ENCODE measurements at places on chromosomes 2 and 18.
A peak's percentile ranks its signal among the peaks of the same experiment; 100 is the strongest.

DNA sequence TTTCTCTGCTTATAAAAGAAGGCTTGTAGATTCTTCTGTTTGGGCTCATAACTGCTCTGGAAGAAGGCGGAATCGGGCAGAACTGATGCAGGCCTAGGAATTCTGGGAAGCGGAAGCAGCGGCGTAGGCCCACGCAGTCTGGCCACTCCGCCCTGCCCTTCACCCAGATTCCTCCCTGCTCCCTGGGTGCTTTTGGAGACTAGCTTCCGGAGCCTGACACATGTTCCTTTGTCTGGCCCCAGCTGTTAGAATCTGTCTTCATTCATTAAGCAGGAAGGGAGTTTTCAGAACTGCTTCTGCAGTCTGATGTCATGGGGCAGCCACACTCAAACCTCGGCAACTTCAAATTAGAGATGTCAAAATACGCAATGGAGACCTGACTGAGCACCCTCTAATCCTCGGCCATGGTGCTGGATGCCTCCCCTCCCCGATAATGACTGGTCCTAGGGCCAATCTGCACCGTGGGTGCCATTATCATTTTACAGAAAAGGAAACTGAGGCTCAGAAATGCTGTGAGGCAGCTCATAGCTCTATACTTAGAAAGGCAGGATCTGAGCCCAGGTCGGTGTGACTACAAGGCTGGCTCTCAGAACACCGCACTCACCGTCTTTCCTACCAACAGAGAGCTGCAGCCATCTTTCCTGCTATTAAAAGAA is 275.7 kb downstream of the MYCN start:
- DNase-seq: no peak

- peak; percentile 85 for DNase-seq
These were observed 43.1 kb upstream of the ASAP2 start for GRCh38 chr2:9163306-9164111.

- DNase-seq: peak; percentile 76
These were observed 9.2 kb downstream of the SPR start for GRCh38 chr2:72896446-72896845.

DNA sequence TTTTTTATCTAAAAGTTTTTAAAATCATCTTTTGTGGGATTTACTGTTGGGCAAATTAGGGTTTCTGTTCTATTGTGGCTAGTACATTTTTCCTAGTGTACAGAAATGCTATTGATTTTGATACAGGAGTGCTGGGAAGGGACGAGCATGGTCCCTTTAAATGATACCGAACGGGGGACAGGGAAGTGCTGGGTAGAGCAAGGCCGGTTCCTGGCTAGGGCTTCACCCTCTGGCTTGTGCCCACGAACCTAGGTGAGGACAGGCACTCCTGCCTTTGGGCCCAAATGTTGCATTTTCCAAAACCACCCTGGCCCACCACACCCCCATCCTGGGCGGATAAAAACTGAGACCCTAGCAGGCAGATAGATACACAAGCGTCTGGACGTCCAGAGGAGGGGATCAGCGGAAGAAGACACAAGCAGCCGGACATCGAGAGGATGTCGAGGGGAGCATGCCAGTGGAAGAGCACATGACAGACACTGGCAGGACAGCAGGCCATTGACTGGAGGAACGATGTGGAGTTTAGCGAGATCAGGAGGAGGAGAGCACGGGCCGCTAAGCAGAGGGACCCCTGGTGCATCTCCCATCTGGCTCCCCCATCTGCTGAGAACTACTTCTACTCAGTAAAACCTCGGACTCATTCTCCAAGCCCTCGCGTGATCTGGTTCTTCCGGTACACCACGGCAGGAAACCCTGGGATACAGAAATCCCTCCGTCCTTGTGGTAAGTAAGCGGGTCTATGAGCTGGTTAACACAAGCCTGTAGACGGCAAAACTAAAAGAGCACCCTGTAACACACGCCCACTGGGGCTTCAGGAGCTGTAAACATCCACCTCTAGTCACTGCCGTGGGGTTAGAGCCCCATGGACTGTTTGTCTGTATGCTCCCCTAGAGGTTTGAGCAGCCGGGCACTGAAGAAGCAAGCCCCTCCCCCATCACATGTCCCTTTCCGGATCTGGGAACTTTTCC is 13.5 kb upstream of the CALCRL start:
- no peak for DNase-seq

GRCh38 chr2:56224316-56224715 is 40.5 kb downstream of the CCDC85A start:
- no peak for DNase-seq

- DNase-seq: peak; percentile 1
These were observed 422.5 kb upstream of the PIK3C3 start for GRCh38 chr18:41532344-41533086.

DNA sequence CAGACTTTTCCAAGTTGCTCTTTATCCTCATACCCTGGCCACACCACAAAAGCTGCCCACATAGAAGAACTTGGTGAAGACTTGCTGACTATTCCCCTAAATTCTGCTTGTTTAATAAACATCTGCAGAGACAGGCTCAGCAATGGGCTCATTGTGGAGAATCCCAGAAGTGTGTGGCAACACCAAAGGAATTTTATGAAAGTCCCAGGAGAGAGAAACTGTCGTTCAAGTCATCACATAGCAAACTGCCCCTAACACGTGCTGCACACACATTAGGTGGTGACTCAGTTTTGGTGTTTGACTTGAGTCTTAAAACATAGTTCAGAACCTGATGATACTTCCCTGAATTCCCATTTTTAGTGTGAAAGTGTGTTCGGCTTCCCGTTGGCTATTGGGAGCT is 38.6 kb downstream of the CYP1B1 start:
- DNase-seq: no peak

DNA sequence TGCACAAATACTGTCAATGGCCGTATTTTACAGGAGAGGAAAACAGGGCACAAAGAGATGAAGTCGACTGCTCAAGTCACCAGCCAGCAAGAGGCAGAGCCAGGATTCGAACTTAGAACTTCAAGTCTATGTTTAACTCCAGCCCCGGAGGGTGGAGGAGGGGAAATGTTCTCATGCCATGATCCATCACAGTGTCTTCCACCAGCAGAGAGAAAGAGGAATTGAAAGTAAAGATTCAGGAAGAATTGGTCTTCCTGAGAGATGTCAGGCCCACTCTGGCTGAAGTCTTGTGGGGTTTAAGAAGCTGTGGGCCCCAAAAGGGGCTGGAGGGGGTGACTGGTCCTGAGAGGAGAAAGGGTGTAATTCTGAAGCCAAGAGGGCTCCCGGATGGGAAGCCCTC is 260.0 kb downstream of the TNS1 start:
- DNase-seq: no peak

GRCh38 chr18:55179835-55180234 is 220.6 kb upstream of the CCDC68 start:
- peak; percentile 54 for DNase-seq

DNA sequence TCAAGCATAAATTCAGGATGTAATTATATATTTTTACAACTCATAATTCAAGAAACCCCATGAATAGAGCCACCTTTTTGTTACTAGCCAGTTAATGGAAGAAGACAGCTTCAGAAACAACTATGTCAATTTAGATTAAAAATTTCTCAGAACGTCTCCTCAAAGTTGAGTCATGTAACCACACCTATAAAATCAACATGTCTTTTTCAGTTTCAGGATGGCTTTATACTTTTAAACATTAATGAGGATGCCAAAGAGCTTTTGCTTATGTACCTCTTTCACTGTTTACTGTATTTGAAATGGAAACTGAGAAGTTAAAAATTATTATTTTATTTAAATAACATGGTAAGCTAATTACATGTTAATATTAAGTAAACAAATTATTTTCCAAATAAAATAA is 280.1 kb downstream of the PTH2R start:
- no peak for DNase-seq

DNA sequence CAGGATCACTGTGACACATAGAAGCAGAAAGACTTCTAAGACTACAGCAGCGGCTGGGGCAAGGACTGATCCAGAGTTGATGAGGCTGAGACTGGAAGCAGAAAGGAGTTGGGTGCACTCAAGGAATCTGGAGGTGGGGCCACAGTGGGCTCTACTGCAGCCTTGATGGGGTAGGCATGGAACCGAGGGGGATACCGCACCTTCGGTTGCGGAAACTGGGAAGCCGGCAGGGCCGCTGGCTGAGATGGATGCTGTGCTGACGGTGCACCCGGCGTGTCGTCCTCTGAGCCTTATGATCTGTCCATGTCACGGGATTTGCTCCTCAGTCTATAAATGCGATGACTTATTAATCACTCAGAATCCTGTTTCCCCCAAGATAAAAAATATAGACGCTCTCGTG is 473.5 kb upstream of the MYT1L start:
- no peak for DNase-seq

DNA sequence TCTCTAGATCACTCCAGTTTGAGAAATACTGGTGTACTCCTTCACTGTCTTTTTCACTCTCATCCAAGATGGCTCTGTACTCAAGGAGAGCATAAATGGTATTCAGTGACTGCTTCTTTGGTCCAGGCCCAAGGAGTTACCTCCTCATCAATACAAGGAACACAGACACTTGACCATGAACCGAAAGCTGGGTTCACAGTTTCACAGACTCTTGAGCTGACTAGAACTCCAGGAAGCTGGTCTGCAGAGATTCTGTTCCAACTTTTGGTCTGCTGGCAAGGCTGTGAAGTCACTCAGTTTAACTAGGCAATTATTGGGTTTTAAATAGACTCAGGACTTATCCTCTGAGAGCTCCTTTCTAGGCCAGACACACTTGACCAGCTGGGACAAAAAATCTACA is 7.4 kb upstream of the IGFBP5 start:
- no peak for DNase-seq

DNA sequence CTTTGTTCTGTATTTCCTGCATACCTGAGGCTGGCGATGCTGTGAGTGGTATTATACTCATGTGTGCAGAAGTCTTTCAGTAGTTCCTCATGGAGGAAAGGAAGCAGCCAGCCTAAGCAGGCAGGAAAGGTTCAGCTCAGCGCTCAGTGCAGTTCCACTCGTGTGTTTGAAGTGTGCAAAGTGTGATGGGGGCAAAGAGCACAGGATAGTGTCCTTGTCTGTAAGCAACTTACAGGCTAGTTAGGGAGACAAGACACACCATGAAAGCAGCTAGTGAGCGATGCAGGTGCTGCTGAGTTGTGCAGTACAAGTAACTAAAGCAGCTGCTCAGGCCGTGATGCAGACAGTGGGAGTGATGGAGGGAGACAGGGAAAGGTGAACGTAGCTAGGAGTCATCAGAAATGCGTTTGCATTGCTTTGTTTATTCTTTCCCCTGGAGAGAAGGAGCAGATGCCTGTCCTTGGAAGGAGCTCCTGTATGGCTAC is 146.2 kb downstream of the LDLRAD4 start:
- no peak for DNase-seq

DNA sequence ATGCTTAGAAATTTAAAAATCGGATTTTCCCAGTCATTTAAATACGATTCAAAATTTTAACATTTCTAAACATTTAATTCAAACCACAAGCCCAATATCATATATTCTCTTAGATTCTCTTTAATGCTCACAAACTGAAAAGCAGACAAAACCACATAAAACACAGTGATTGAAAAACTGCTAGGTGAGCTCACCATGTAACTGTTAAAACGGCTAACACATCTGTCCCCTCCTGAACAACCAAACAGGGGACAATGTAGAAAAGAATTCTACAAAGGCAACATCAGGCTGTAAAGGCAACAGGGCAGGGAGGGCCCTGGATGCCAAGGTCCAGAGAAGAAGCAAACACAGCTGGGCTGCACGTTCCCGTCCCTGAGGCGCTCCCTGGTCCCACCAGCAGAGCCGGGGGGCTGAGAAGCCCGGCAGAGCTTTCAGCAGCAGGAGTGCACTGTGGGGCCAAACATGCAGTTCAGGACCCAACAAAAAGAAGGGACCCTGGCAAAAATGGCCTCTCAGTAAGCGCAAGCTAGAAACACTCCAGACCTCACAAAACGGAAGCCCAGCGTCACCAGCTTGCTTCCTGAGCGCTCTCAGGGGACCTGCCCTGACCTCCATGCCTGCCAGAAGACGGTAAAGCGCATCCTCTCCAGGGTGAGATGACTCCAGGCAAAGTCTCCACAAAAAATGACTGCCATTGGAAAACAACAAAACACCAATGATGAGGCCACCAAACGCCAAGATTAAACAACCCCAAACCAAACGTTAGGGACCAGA is 40.5 kb downstream of the NDUFA10 start:
- DNase-seq: no peak

GRCh38 chr18:75127143-75128021 is 81.6 kb downstream of the PTGR3 start:
- no peak for DNase-seq

GRCh38 chr2:204370172-204370718 is 175.0 kb upstream of the PARD3B start:
- DNase-seq: no peak

- no peak for DNase-seq
These were observed 230.8 kb upstream of the CDH2 start for GRCh38 chr18:28407681-28408080.

- DNase-seq: peak; percentile 64
These were observed 676.1 kb upstream of the CELF4 start for GRCh38 chr18:38241736-38242135.

- DNase-seq: no peak
These were observed 32.7 kb downstream of the RHBDD1 start for GRCh38 chr2:226868331-226869162.

DNA sequence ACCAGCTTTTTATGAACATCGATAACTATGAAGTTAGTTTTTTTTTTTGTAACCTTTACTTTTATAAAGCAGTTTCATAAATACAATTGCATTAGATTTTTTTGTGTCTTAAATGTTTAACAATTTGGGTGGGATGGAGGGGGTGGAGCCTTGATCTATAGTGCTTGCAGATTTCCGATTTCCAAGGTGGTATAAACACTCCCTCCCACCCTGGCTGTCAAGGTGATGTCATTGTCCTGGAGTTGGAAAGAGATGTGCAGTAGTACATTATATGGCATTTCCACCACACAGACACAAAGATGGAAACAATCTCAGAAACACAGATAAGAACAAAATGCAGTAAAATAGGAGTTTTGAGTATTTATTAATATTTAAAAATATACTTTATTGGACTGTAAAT is 114.4 kb downstream of the TTN start:
- no peak for DNase-seq

DNA sequence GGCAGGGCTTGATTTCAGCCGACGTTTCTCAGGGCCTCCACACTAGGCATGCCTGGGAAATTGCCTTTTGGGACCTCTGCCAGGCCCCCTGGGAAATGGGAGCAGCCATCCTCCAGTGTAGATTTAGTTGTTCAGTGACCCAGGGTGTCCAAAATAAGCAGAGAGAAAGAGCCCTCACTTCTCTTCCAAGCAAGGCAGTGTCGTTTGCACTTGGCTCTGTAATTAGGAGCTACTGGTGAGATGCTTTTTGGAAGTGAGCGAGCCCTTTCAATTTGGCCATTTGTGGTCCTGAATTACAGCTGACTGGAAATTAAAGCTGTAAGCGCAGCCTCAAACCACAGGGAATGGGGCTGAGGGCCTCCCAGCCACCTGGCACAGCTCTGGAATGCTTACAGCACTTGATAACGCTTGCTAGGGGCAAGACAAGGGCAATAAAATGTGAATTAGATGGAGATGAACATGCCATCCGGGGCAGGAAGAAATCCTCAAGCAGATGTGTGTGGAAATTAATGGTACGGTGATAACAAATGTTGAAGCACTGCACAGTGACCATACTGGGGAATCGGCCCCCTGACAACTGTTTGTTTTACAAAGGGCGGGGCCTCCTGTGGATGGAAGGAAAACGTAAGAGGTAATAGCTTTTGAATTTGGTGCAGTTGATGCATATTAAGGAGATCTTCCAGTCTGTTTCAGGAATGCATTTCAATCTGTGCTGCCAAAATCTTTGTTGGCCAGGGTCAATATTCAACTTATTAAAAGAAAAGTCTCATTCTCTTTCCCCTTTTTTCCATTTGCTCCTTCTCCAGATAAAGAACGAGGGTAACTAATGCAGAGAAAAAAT is 173.1 kb downstream of the UXS1 start:
- peak; percentile 69 for DNase-seq
